IPS DF 6.9 (cell line): ENCODE measurements at places on chromosomes 3 and 15.

DNA sequence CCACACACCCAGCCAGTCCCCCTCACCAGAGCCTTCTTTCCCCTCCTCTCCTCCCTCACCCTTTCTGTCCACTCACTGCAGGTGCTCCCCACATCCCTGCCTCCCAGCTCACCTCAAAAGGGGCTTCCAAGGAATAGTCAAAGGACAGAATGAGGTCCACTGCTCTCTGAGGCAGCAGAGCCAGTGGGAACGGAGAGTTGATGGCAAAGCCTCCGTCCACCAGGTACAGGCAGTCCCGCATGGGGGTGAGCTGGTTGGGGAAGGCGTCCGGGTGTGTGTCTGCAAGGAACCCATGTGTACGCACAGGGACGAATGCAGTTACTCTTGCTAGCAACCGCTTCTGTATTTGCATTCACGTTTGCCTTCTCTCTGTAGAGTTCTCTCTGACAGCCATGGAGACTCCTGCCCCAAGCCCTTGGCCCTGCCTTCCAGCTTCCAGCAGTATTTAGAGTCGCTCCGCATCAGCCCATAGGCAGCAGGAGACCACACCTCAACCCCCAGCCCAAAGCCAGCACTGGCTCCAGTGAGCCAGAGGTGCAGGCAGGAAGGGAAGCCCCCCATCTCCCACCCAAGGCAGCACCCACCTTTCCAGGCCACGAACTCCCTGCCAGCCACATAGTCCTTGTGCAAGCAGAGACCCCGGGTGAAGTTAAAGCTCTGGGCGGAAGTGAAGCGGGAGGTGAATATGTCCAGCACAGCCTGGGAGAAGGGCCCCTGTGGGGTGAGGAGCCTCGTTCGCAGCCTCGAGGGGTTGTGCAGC, 12.4 kb downstream of the PLA2G4F start:
- DNase-seq = no peak

DNA sequence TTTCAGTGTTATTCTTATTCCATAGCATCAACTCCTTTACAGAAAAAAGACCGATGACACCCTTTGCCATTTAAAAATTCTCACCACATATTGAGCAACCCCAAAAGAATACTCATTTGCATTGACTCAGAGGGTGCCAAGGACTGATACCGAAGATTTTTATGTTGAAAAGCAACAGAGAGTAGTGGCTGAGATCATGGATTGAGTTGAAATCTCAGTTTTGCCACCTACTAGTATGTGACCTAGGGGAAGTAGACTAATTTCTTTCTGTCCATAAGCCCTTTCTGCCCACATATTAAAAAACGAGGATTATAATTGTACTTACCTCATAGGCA, 313.9 kb upstream of the SATB1 start:
- DNase-seq = no peak

GRCh38 chr3:197434830-197435229, 120.9 kb downstream of the BDH1 start:
- DNase-seq = no peak

GRCh38 chr3:74302281-74302680, 312.2 kb downstream of the CNTN3 start:
- no peak for DNase-seq

DNA sequence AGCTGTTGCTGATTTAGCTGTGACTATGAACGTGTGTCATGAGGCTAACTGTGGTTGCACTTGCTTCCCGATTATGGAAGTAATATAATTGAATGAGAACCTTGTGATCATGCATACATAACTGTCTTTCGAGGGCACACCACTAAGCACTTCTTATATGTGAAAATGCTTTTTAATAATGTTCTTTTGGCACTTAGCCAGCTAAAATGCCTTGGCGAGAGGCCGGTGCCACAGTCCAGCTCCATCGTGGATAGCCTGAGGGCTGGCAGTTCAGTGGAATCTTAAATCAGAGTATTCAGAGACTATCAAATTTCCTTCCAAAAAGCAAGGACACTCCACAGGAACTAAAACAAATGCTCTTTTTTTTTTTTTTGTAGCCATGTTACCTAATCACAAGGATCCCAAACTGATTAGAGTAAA, 161.6 kb upstream of the FRMD4B start:
- DNase-seq = no peak

DNA sequence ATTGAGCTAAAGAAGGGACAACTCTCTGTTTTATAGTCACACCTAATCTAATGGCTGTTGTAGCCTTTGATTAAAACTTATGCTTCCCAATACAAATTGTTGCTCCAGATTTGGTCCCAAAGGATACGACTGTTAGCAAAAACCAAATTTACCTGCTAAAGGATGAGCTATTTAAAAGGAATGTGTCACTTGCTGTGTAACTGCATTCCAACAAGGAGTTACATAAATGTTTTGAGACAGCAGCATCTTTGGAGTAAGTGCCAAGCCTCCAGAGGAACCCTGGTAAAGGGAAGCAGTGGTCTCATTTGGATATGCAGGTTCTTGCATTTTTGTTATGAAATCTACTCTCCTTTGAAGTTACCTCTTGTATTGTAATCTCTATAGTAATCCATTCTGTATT, 233.3 kb downstream of the THSD4 start:
- DNase-seq = no peak

DNA sequence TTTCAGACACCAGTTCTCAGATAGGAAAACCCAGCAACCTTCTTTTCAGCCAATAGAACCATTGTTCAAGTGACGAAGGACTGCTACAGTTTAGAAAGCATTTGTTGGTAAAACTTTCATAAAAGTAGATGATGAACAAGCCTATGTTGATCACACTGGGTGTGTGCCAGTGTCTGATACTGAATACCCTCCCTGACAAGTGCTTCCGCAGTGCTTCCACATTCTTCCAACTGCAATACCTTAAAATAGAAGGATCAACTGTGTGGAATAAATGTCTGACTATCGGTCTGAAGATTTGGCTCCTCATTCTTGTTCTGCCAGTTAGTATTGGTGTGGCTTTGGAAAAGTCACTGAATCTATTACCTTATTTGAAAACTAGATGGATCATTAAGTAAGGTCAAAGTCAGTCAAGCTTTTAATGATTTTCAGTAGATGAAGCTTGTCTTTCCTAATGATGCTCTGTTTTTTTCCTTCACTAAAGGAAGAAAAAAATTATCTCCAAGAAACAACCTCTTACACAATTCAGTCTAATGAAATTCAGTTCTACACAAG, 479.4 kb upstream of the CBLB start:
- no peak for DNase-seq

DNA sequence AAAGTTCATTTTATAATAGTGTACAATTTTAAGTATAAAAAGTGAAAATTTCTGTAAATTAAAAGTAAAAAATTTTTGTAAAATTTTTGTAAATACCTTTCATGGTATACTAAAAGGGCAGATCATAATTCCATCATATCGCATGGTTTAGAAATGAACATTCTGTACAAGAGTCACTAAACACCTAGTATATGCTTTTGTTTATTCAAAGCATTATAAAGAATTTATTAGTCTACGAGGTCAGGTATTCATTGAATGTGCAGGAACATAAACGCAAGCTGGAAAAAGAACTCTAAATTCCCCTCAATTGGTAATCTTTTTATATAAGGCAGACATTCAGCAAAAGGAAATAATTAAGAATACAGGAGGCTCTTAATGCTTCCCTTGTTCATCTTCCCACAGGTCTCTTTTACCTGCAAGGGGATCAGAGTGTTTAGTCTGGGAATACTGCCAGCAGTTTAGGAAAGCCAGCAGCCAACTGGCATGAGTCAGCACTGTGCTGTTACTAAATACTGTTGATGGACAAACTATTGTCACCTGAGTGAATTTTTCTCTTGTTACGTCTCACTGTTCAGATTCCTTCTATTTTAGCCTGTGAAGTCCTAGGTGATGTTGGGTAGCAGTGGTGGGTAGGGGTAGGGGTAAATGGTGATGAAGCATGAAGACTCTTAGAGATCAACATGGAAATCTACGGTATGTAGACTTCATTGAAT, 70.1 kb downstream of the UQCC5 start:
- no peak for DNase-seq

DNA sequence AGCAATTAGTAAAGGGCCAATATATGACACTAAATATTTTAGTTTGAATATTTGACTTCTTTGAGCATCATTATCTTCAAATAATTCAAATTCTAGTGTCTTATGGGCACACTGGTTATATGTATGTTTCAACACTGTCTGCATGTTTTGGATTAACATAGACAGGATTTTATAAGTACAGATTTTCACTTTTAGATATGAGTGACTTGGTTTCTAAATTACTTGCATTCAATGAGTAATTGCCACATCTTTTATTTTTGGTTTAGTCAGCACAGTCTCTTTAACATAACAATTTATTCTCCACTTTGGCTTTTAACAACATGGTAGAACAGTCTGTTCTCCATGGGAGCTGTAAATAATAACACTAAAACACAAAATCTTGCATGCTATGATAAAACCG, 674.8 kb downstream of the TBL1XR1 start:
- no peak for DNase-seq

GRCh38 chr3:129230311-129231019, 18.9 kb upstream of the COPG1 start:
- DNase-seq = no peak

- DNase-seq = no peak
Observed at GRCh38 chr3:149527531-149528339, 53.2 kb downstream of the TM4SF4 start.

- no peak for DNase-seq
Observed at GRCh38 chr3:184872200-184872599, 60.2 kb downstream of the VPS8 start.

DNA sequence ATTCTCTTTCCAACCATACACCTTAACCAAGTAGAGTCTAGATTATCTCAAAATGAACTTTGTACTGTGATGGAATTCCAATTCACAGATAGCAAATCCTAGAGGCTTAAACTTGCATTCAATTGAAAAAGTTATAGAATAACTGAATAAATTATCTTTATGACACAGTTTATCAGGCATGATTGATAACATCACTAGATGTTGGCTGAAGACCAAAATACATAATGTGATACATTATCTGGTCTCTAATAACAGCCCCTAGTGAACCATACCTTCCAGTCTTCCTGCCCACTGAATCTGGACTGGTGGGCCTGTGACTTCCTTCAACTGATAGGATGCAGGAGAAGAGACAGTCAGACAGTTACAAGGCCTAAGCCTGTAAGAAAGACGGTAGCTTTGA, 165.2 kb upstream of the CMC1 start:
- DNase-seq = no peak

- DNase-seq = peak; percentile 35
Observed at GRCh38 chr3:111087924-111088469, 16.4 kb downstream of the NECTIN3 start.

- no peak for DNase-seq
Observed at GRCh38 chr15:60740787-60741354, 261.9 kb upstream of the ICE2 start.

GRCh38 chr3:139323146-139323545, 20.7 kb upstream of the MRPS22 start:
- no peak for DNase-seq

DNA sequence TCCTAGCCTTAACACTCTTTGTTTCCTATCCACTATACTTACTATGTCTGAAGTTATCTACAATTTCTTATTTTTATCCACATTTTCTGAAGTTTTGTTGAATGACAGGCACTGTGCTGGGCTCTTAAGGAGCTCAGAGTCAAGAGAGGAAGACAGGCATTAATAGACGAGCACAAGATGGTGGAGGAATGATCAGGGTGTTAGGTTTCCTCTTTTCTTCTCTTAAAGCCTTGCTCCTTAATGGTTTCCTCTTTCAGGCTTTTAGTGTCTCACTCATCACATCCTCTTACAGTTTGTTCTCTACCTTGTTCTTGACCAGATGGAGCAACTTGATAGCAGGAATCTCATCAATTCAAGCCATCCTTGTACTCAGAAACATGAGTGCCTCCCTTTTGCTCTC, 52.9 kb upstream of the BCL6 start:
- no peak for DNase-seq

GRCh38 chr3:13287833-13288232, 132.3 kb downstream of the NUP210 start:
- no peak for DNase-seq

DNA sequence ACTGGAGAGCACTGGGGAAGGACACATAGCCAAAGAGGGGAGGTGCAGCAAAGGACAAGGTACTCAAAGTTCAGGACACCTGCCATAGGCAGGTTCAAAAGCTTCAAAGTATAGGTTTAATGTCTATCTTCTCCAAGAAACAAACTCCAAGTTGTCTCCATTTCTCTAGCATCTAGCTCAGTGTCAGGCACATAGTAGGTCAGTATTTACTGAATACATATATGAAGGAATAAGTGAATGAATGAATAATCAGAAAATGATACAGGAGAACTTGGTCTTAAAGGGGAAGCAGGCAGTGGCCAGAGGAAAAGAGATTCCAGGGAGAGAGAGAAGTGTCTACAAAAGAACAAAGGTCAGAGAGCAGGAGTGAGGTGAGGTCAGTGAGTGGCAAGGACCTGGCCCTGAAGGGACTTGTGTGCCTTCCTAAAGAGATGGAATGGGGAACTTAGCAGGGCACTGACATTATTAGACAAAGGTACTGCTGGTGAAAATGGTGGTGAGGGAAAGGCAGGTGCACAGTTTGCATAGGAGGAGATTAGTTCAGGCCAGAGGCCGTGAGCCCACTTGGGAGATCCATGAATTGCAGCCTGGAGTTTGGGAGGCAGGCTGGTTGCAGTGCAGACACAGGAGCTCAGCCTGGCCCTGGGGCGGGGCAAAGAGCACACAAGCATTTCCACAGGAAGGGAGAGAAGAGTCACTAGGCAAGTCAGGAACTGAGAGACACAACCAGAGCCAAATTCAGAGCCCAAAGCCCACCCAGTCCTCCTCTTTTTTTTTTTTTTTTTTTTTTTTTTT, 21.4 kb downstream of the TBC1D2B start:
- no peak for DNase-seq

DNA sequence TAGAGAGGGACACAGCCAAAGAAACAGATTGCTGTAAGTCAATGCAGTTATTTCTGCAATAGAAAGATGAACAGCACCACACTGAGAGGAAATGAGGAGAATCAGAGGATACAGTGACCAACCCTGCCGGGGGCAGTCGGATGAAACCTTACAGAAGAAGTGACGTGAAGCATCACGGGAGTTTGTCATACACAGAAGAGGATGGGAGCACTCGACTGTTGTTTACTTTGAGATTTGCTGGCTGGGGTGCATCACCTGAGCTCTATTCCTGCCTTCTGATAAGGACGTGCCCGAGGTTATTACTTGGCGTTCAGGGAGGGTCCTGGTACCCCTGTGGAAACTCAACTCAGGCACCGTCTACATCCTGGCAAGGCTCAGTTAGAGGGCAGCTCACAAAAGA, 45.4 kb downstream of the MAGEF1 start:
- no peak for DNase-seq
